ENCODE measurements at places on chromosomes 7 and 10.

DNA sequence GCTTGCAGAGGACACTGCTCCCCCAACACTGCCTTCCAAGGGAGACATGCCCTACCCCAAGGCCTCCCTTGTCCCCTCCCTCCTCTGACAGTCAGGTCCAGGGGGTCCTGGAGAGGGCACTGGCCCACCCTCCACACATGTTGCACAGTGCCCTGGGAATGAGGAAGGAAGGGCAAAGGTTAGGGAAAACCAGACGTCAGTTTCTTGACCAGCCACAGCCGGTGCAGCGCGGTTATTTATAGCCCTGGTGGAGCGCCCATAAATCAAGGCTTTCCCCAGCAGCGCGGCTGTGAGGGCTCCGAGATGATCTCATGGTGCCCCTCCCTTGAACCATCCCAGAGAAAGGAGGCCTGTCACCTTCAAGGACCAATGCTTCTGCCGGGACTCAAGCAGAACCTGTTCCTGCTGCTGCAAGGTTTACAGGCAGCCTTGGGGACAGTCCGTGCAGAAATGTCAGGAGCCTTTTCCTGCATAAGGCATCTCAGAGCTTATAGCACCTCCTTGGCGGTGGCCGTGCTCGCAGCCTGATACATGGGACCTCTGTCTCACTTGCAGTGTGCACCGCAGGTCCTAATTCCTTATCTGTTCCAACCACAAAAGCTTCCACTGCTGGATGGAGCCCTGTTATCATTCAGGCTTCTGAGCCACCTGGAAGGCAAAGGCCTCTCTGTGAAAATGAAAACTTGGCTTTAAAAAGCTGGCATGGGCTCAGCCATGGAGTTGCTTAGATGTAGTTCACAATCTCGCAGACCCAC, 127.3 kb downstream of the LHPP start:
- no peak for DNase-seq

GRCh38 chr7:147586110-147586509, 1004.5 kb upstream of the C7orf33 start:
- no peak for DNase-seq

GRCh38 chr10:78212060-78212785, 178.6 kb downstream of the RPS24 start:
- no peak for DNase-seq

GRCh38 chr10:1403508-1404322, 333.6 kb downstream of the ADARB2 start:
- no peak for DNase-seq

- peak; percentile 6 for DNase-seq
Measured at GRCh38 chr7:126727930-126728391, 524.8 kb downstream of the GRM8 start.

DNA sequence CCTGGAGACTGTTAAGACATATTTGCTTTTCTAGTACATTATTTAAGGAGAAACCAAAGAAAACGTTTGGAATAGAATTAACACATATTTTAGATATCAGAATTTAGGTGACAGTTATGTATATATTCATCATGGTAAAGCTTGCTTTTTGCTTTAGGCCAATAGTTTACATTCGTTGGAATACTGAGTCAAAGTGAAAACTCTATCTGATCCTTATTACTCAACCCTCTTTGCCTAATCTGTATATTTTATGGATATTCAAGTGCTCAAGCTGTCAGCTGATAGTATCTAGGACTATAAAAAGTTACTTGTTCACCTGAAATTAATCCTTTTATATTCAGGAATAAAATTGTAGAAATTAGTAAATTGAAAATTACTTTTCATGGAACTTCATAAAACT, 61.1 kb downstream of the VPS50 start:
- no peak for DNase-seq

DNA sequence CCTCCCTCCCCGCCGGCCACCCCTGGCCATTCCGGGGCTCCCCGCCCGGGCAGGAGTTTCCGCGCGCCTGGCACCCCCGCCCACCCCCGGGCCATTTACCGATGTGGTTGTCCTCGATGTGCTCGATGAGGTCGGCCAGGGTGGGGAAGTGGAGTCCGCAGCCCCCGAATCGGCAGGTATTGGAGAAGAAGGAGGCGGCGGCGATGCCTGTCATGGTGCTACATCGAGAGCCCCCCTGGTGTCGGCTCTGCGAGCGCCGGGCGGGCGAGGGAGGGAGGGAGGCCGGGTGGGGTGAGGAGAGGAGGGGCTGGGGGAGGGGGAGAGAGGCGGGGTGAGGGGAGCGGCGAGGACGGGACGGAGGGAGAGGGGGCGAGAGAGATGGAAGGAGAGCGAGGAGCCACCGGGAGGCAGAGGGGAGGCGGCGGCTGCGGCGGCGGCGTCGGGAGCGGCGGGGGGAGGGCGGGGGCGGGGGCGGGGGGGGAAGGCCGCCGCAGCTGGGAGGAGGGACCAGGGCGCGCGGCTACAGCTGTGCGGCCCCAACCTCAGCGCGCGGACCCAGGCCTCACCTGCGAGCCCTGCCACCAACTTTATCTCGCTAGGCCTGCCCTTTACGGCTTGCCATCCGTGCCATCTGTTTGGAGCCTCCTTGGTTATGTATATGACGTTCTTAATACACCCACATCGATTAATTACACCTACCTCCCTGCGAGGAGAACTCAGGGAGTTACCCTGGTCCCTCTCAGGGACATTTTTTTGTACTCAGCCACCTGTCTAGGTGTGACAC, at the start of gene JAZF1:
TSS of gene JAZF1 (minus strand) at position 432 of the 784 bp plus-strand sequence.
- peak; percentile 47 for DNase-seq

DNA sequence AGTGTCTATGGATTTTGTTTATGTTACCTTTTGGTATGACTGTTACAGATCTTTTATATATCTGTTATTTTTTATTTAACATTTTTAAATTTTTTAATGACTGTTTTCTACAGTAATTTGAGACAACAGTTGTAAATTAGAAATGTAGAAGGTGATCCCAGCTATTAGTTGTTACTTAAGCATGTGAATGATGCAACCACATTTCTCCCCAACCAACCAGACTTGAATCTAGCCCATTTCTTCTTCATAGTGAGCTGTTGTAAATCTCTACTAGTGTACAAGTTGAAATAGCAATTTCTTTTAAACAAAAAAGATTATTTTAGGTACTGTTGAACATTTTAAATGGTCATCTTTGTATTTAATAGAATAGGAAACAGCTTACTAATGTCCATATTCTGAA, 18.0 kb downstream of the TMEM106B start:
- no peak for DNase-seq

DNA sequence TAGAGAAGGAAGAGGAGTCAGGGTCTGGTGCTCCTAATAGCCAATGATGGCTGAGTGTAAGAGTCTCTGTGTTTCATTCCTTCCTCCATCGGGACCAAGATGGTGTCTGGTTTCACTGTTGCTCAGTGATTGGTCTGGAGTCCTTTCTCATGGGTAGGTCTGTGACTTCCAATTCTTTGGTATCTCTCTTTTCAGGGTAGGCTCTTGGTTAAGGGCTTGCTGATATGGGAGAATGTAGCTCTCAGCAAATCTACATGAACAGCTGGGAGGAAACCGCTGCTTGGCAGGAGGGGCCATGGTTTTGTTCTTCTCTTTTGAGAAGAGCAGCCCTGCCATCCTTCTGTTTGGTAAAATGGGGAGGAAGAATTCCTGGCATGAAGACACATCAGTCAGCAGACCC, 209.1 kb upstream of the PODXL start:
- no peak for DNase-seq

GRCh38 chr7:69035826-69036225, 562.4 kb upstream of the AUTS2 start:
- no peak for DNase-seq

DNA sequence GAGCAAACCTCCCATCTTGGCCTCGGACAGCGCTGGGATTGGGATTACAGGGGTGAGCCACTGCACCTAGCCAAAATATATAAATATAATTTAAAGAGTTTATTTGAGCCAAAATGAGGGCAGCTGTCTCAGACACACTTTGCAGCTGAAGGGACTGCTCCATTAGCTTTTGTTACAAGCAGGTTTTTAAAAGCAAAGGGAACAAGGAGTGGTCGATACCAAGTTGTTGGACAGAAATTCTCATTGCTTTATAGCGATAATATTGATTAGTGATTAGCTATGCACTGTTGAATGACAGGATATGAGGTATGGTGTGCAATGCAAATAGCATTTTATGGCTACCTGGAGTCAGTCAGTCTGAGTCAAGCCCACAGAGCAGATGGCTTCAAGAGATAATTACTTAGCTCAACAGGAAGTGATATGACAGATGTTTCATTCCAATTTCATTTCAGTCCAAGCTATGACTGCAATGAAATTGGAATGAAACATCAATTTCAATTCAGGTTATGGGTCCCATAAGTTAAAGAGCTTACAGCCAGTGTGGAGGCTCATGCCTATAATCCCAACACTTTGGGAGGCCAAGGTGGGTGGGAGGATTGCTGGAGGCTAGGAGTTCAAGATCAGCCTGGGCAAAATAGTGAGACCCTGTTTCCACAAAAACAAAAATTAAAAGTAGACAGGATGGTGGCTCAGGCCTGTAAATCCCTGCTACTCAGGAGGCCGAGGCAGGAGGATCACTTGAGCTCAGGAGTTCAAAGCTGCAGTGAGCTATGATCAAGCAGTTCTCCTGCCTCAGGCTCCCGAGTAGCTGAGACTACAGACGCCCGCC, 23.1 kb downstream of the TYW1 start:
- no peak for DNase-seq

GRCh38 chr7:142384493-142384922, 126.7 kb upstream of the PRSS58 start:
- no peak for DNase-seq

DNA sequence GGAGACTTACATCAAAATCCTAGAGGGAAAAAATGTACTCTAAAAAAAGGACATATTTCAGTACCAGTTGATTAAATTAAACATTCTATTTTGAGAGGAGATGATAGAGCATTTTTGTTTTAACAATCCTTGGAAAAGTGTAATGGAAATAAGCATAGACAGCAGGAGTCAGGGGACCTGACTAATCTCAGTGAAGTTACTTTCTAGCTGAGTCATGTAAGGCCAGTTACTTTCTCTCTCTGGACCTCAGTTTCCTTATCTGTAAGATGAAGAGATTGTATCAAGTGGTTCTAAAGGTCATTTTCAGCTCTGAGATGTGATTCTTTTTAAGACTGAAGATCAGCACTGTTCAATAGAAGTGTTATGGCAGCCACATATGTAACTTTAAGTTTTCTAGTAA, 44.1 kb downstream of the VTI1A start:
- DNase-seq = no peak

GRCh38 chr10:34223658-34224057, 591.4 kb downstream of the PARD3 start:
- no peak for DNase-seq

DNA sequence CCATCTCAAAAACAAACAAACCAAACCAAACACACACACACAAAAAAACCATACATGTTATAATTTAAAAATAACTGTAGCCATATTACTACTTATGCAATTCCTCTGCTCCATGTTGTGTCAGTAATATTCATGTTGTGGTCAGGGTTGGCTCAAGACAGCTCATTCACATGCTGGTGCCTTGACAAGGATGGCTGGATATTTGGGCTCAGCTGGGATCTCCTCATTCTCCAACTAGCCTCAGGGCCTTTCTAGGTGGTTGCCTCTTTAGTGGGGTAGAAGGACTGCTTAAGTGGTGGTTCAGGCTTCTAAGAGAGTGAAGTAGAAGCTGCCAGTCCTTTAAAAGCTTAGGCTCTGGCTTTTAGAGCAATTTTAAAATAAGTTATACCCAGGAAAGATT, 189.3 kb downstream of the ADRA2A start:
- no peak for DNase-seq

DNA sequence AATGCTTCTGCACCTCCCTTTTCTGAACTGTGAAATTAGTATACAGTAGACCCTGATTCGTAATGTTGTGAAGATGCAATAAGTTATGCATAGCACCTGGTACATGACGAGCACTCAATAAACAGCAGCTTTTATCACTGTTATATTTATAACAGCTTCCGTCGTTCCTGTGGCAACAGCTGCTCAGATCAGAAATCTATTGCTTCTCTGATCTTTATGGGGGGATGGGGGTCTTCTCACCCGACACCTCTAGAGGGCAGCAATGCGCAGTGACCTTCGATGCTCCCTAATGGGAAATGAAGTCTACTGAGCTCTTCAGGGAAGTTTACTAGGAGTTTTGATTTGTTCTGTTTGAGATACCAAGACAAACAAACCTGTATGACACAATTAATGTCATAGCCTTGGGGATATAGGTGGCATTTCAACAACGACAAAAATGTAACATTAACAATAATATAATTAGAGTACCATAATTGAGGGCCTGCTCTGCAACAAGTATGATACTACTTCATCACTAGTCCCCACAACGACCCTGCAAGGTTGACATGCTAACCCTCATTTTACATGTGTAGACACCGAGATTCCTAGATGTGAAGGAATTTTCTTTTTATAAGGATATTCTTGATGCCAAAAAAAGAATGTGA, 289.6 kb downstream of the SFMBT2 start:
- DNase-seq = peak; percentile 79

DNA sequence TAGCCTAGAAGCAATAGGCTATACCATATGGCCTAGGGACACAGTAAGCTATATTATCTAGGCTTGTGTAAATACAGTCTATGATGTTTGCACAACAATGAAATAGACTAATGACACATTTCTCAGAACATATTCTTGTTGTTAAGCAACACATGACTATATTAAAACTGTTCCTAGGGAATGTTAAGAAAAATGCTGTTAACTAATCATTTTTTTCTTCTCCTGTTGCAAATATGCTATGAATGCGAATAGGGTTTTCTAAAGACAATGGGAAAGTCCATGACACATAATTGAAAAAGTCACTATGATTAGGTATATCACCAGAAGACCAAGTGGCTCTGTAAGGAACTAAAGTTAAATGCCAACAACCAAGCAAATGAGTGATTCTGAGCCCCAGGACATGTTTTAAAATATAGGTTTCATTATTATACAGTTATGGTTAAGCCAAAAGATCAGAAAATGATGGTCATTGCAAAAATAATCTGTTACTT, 454.0 kb upstream of the SORCS1 start:
- DNase-seq = no peak

- DNase-seq = no peak
Measured at GRCh38 chr10:34520084-34520483, 295.0 kb downstream of the PARD3 start.

GRCh38 chr7:36707465-36707864, 16.8 kb downstream of the AOAH start:
- DNase-seq = no peak

DNA sequence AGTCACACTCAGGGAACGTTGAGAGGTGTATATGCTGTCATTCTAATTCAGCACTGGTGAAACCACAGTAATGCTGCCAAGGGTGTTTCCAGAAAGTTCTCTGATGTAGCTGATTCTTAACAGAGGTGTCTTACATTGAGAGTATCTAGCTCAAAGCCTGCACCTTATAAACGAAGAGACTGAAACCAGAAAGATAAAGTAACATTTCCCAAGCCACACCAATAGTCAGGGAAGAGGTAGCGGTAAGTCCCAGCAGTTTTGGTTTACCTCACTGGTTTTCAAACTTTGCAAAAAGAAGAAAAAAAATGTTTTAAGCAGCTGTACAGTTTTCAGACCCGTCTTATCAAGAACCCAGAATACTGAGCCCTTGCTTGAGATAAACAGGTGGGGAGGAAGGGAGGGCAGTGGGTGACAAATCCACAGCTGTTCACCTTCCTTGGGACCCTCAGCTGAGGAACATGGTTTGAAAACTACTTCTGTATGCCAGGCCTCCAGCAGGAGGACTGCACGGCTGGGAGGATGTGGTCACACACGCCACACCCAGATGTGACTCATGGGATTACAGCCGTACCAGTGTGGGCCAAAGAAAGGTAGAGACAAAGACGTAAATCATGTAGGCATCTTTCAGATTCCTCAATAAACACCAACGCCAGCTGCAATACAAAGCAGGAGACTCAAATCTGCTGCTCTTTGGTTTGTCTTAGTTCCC, 63.9 kb upstream of the GSDME start:
- DNase-seq = peak; percentile 49
